Mammary microvascular endothelial cell (primary cell): ENCODE measurements at places on chromosomes 7 and 10. TPM values are rescaled to one million over a fixed set of nuclear protein-coding genes. Genes with fewer than 3 reads are reported as not detected.

The OPALIN gene
- total RNA-seq = not detected in 2 replicates

The H2BK1 gene
- total RNA-seq = not detected in 2 replicates

The VIPR2 gene
- total RNA-seq = not detected in 2 replicates

The PARG gene
- 13.7 and 17.5 TPM in 2 replicates for total RNA-seq

The ANKRD30A gene
- total RNA-seq = not detected in 2 replicates

The GPR22 gene
- not detected in 2 replicates for total RNA-seq

The GBX1 gene
- total RNA-seq = not detected in 2 replicates

The GRM3 gene
- not detected in 2 replicates for total RNA-seq

The GHRHR gene
- not detected in 2 replicates for total RNA-seq

The MMD2 gene
- total RNA-seq = not detected in 2 replicates

The ACSM6 gene
- not detected in 2 replicates for total RNA-seq

The CRTAC1 gene
- 0.74 and 5.6 TPM in 2 replicates for total RNA-seq

The C7orf57 gene
- total RNA-seq = 0.15 and 0.20 TPM in 2 replicates

The CAMK2B gene
- 0.20 and 0.69 TPM in 2 replicates for total RNA-seq

The TEX47 gene
- not detected in 2 replicates for total RNA-seq

The ASZ1 gene
- not detected in 2 replicates for total RNA-seq

The RPEL1 gene
- not detected in 2 replicates for total RNA-seq

The UBTD1 gene
- 29.5 and 31.7 TPM in 2 replicates for total RNA-seq

The LBX1 gene
- not detected in 2 replicates for total RNA-seq

The NPY4R gene
- not detected in 2 replicates for total RNA-seq

The FEZF1 gene
- not detected in 2 replicates for total RNA-seq

The CALML5 gene
- total RNA-seq = not detected in 2 replicates

The WBP1L gene
- total RNA-seq = 41.6 and 48.0 TPM in 2 replicates

The LRRD1 gene
- 0.07 TPM in 1 of 2 replicates, not detected in the other for total RNA-seq

The ANKRD22 gene
- not detected in 2 replicates for total RNA-seq

The NUDT13 gene
- 1.1 and 1.7 TPM in 2 replicates for total RNA-seq

The CFTR gene
- total RNA-seq = 1.7 TPM in 1 of 2 replicates, not detected in the other

The HOGA1 gene
- 0.07 and 0.10 TPM in 2 replicates for total RNA-seq

The CLCN1 gene
- not detected in 2 replicates for total RNA-seq
